Stimulated activated CD4-positive, alpha-beta T cell treated with anti-CD3 and anti-CD28 coated beads, Interleukin-15, amount 100 ng/mL, for 1 hour (primary cell): ENCODE measurements at places on chromosomes 12 and 14.

DNA sequence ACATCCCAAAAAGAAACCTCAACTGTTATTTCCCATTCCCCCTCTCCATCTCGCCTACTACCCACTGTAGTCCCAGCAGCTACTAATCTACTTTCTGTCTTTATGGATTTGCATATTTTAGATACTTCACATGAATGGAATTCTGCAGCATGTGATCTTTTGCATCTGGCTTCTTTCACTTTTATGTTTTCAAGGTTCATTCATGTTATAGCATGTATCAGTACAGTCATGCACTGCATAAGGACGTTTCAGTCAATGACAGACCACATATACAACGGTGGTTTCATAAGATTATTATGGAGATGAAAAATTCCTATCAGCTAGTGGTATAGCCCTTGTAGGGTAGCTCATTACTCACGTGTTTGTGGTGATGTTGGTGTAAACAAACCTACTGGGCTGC is 24.5 kb downstream of the PCNX4 start:
- no peak for DNase-seq

DNA sequence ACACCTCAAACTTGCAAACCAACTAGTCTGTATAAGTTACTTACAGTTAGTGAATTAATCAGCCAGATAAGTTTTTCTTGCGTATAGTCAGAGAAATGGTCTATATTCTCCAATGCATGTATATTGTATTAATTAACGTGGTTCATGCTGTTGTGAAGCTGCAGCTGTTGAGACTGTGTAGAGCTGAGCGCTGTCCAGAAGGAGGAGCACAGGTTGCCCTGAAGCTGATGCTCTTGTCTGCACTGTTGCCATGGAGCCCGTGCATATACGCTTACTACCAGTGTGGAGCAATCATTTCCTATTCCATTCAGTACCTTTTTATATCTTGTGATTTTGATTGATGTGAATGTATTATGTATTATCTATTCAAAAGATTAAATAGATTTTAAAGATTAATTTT is 74.3 kb upstream of the ARID2 start:
- DNase-seq, result no peak

DNA sequence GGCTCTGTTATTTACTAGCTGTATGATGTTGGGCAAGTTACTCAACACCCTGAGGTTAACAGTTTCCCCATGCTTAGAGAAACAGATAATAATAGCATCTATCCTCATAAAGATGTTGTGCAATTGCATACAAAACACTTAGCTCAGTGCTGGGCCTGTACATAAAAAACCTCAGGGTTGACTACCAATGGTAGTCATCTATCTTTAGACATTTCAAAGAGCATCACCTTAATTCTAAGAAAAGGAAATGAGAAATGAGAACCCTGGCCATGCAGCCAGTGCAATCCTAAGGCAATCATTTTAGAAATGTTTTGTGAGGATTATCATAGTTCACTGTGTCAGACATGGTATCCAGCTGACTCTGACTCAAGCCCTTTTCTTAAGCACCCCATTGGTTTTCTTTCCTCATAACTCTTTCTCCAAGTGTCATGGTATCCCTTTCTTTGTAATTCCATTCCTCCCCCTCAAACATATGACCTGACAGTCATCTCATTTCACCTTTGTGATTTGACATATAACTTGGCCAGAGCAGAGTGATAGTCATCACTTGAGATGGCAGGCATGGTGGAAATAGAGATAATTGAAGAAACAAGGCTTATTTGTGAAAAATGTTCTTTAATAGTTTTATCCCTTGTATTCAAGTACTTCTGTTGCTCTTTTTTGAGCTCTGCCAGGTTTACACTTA is 29.5 kb upstream of the OSBPL8 start:
- no peak for DNase-seq

DNA sequence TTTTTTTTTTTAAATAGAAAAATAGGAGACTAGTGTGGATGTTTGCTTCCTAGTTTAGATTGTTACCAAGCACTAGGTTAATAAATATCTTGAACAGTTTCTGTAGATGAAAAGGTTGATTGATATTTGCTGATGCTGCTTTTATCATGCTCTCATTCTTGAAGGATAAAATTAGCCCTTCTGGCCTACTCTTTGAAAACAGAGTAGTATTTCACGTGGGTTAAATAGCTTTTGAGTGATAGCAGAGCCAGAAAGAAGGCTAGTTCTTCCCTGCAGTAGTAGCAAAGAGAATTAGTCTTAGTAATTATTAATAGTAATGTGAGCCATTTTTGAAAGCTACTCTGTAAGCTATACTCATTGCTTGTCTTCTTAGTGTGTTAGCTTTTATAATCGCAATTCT is 5.2 kb downstream of the NEDD1 start:
- no peak for DNase-seq

GRCh38 chr12:58268069-58268468 is 326.7 kb downstream of the ATP23 start:
- no peak for DNase-seq

DNA sequence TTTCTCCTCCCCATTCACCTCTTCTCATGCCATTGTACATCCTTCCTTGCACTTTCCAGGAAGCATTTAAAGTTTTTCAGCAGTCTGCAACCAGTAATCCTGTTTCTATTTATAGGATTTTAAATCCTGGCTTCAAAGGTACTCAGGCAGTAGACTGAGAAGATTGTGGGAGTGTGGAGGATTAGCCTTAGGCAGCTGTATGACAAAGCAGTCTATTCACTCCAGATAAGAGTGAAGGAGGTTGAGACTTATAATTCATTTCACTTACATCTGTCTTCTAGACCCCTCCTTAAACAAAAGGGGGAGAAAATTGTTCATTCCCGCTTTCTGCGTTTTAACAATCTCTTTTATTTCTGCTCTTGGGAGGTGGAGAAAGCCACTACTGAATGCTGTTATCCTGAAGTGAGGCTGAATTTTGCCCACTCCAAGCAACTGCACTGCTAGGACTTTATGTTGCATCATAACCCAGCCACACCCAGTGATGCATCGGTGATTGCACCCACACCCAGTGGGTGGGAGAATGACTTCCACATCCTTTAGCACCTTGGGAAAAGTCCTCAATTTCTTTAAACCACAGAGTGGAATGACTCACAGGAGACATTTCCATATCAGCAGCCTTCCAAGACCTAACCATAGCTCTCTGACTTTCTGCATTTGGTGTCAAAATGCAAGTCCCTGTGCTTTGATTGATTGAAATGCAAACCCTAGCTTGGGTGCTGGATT is 382.5 kb upstream of the ATP2B1 start:
- no peak for DNase-seq

- DNase-seq, result no peak
Measured at GRCh38 chr12:108482717-108483212, 32.3 kb upstream of the FICD start.

- no peak for DNase-seq
Measured at GRCh38 chr12:23576372-23576771, 373.1 kb downstream of the SOX5 start.

DNA sequence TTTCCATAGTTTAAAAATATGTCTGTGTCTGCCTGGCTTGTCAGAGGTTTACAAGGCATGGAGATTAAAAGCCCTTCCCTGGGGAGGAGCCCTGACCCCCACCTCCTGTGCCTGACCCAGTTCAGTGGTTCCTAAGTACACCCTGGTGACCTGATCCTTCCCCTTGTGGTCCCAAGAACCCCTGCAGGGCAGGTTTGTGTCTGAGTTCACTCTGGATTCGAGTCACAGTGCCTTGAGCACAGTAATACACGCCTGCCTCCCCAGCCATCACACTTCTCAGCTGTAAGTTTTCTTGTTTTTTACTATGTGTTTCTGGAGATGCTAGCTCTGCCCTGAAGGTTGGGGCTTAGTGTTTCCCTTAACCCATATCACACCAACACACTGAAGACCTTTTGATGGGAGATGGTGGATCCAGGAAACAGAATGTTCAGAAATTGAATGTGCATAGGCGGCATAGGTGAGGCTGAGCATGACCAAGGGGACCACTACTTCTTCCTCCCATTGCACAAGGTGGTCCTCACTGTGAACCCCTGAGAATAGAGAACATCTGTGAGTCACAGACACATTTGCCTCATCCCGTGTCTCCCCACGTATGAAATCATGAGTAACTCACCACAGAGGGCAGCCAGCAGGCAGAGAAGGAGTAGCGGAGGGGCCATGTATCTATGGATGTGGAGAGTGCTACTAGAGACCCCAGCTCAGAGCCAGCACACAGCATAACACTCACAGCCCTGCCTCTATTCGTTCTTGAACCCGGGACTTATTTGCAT is 962.9 kb downstream of the TMEM121 start:
- no peak for DNase-seq

DNA sequence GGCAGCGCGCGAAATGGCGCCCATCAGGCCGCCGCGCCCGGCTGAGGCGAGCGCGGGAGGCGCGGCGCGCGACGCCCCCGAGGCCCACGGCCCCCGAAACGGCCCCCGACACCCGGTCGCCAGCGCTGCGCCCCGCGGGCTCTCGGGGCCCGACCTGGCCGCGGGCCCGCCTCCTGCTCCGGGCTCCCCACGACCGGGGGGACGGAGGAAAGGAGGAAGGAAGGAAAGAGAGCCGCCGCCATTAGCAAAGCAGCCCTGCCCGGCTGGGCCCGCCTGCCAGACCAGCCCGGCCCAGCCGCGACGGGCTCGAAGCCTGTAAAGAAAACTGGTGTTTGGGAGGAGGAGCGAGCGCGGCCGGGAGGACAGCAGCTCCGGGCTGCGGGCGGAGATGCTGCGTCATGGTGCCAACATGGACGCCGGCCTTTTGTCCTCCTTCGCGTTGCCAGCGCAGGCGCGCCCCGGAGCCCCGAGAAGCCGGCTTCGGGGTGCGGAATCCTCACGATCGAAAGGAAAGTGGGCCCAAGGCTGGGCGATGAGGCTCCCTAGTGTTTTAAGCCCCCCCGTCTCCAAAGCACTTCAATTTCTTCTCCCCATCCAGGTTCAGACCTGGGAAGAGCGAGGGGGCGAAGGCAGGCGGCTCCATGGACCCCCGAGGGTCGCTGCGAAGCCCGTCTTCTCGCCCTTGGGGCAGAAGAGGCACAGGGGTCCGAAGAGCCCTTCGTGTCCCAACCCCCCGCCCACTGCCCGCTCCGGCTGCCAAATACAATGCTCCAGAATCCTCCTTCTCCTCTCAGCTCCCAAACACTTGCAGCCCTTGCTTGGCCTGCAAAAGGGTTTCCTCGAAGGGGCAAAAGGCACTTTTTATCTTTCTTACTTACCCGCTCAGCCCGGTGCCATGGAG is 2.9 kb upstream of the SETD1B start:
- DNase-seq, result no peak

- DNase-seq, result no peak
Measured at GRCh38 chr12:27924350-27925135, 48.0 kb downstream of the PTHLH start.

DNA sequence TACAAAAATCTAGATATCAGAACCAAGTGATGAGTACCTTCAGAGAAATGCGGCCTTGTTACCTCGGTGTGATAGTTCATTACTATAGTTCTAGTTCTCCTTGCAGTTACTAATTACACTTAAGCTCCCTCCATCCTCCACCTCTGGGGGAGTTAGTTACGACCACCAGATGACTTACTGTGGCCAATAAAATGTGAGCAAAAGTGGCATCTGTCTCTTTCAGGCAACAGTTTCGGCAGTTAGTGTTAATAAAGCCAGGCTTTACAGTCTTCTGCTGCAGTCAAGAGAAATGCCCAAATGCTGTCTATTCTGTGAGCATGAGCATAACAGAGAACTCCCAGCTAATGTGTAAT is 6.0 kb downstream of the TXNDC16 start:
- DNase-seq, result no peak

GRCh38 chr12:5941907-5942306 is 3.2 kb downstream of the ANO2 start:
- DNase-seq, result no peak

DNA sequence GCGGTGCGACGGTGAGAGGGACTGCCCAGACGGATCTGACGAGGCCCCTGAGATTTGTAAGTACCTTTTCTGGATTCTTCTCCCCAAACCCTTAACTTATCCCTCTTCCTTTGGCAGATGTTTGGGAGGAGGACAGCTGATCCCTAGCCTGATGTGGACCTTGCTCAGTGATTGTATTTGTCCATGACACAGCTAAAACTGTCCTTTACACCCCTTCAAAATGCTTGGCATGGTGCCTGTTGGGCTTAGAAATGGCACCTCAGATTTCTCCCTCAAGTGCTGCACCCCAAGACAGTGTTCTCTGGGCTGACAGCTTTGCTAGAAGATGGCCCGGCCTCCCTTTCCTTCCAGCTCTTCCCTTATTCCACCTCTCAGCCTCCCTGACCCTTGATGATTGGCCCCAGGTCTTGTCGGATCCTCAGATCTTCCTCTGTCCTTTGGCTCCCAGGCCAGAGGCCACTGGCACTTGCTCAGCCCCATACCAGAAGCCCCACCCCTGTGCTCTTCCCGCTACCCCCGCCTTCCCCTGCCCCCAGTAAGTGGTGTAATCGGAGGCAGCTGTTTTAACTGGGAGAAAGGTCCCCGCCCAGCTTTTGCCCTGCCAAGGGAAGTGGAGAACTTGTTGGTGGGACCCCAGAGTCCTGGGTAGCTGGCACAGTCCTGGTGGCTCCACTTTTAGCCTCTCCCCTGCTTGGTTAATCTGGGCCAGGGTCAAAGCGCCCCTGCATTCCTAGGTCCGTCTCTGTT is 8.7 kb downstream of the LRP1-AS start:
- DNase-seq, result no peak

DNA sequence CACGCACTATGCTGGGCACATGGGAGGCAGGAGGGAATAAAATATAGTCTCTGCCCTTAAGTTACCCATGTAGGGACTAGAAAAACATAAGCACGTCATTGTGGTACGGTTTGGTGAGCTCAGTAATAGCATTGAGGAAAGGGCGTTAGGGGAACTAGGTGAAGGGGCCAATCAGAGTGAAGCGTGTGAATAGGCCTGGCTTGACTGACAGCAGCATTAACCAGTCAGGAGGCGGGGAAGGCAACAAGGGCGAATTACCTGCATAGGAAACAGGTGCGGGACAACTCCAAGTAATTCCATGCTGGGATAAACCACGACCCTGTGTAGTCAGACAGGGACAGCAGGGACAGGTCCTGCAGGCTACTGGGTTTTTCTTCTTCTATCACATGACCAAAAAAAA is 107.7 kb downstream of the UNC79 start:
- no peak for DNase-seq

- no peak for DNase-seq
Measured at GRCh38 chr12:4628406-4628805, 20.4 kb downstream of the AKAP3 start.

GRCh38 chr12:30155001-30155730 is 371.4 kb upstream of the TMTC1 start:
- no peak for DNase-seq

DNA sequence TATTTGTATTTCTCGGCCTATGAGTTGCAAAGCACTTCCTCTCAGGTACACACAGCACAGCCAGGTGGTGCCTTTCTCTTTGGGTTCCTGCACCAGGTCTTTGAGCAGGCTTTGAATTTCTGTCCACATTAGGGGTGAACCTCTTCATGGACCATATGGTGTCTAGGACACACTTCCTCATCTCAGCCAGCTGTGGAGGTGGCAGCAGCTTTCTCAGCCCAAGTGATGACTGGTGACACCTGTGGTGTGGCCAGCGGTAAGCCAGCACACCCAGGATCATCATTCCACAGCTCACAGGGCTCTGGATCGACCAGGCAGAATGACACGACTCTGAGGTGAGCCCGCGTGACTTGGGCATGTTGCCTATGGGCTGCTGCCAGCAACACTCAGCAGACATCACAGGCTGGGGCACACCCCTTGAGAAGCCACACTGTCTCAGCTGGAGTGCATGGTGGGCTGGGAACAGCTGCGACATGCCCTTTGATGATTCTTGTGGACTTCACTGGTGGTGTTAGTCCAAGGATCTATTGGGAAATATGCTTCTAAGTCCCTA is 36.8 kb downstream of the SLC5A8 start:
- DNase-seq, result no peak
